ENCODE measurements at places on chromosomes 4 and X.

- no peak for DNase-seq
These were observed 74.9 kb upstream of the RAP2C start for GRCh38 chrX:132294192-132294591.

GRCh38 chrX:154774622-154775021 lies 12.0 kb downstream of the DKC1 start:
- DNase-seq = no peak

DNA sequence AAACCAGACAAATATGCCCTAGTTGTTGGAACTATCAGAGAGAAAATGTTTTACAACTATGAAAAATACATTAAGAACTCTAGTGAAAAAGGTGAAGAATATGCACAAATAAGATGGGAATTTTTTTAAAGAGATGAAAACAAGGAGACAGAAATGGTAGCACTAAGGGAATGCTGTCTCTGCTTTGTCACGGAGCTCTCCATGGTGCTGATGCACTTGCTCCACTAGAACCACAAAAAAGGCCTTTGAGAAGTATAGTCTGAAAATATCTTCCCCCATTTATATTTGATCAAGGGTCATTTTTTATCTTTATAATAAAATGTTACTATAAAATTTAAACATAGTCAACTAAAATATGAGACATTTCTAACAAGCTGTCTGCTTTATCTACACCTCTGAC lies 1655.5 kb upstream of the AGA start:
- no peak for DNase-seq

- no peak for DNase-seq
These were observed 11.1 kb downstream of the RASL11B start for GRCh38 chr4:52873191-52873590.

DNA sequence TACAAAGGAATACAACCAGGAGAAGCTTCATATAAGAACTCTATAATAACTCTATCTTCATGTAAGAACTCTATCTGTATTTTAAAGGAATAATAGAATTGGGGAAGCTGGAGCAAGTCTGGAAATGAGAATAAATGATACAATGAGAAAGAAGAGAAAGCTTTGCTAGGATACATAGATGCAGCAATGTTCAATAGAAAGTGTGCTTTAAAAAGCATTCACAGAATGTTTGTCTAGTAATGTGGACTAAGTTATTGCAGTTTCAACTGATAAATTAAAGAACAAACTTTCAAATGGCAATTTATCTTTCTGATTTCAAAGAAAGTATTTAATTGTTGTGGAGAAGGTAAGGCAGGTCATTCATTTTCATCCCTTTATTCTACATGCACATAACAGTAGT lies 104.9 kb downstream of the TTC29 start:
- no peak for DNase-seq

DNA sequence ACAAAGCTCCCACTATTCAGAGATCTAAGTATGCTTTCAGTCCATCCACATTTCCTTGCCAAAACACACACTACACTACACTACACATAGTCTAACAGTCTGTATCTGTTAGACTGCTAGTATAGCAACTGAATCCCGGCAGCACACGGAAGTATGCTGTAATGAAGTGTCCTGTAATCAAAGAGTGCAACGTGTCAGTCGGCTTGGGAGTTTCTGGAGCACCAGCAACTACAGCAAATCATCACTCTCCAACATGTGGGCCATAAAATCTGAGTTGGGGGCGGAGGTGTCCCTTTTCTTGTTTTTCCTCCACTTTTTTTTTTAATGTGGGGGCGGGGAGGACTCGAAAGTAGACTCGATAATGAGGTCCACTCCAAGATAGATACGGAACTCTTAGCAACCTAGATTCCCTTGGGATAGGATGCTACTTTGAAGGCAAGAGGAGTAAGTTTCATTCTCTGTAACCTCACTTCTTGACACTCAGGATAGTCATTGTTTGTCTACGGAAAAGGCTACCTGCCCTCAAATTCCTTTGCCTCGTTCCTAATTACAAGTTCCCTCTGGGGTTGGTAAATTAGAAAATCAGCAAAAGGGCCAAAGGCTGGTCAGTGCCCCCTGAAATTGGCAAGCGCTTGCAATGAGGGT lies 722 bp downstream of the SLC10A7 start:
- no peak for DNase-seq

DNA sequence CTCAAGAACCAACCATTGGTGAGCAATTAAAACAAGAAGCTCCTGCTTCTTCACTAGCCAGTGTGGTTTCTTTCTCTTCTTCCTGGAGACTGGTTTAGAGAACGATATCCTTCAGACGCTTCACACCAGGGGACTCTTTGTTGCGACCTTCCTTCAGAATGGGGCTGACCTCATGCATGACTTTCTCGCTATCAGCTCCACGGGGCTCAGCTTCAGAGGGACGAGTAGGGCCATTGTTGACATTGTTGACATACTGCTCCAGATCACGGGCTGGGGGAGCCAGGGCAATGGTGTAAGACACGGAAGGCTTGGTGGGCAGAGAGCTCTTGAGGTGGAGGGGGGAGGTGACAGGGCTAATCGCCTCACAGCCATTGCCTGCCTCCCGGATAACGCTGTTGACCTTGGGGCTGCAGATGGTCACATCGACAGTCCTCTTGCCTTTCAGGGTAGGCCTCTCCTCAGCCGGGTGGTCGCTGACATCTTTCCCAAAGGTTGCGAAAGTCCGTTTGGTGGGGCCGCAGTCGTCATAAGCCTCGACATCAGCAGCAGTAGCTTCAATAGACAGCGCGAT lies 113.8 kb downstream of the PCDH19 start:
- no peak for DNase-seq

- no peak for DNase-seq
These were observed 89.3 kb upstream of the MAML3 start for GRCh38 chr4:140243278-140243753.

- DNase-seq = no peak
These were observed 12.8 kb upstream of the SLITRK4 start for GRCh38 chrX:143648705-143649104.

GRCh38 chr4:132540797-132541196 lies 608.3 kb upstream of the PCDH10 start:
- no peak for DNase-seq

- no peak for DNase-seq
These were observed 1008.5 kb upstream of the LCORL start for GRCh38 chr4:19030048-19030447.

DNA sequence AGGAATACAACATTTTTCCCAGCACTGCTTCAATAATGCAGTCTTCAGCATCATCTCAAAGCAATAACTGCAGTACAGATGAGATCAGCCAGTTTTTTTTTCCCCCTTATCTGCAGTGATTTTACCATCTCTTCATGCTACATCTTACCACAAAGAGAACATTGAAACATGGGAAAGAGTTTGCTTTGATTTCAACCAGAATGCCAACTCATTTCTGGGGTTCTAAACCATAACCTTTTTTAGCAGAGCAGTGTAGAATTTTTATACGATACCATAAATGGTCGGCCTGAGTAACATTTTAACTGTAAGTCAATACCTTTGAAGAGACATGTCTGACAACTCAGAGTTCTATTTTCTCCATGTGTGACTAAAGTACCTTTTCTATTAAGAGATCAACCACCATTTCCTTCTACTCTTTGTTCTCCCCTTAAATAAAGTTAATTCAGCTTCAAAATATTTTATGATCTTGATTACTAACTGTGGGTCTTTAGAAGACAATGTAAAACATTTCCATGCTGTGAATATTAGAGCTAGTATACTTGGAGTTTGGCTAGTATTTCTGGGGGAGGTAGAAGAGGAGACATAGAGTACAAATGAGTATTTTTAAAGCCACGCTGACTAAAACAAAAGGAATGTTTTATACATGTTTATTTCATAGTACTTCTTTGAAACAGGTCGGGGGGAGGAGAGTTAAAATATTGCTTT lies 69.1 kb downstream of the TET2 start:
- no peak for DNase-seq

DNA sequence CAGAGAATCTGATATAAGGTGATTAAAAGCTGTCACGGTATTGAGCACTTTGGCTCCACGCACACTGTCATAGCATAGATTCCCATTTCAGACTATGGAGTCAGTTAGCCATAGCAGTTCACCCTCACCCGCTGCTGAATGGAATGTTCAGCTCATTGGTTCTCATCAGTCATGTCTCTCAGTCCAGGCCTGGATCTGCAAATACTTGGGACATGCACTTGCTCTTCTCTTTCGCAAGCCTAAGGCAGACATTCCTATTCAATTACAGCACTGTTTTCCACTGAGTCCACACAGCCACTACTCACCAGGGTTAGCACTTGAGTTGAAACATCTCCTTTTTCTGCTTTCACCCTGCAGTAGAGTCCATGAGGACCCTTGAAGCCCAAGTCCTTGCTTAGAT lies 30.6 kb upstream of the SCML1 start:
- no peak for DNase-seq

DNA sequence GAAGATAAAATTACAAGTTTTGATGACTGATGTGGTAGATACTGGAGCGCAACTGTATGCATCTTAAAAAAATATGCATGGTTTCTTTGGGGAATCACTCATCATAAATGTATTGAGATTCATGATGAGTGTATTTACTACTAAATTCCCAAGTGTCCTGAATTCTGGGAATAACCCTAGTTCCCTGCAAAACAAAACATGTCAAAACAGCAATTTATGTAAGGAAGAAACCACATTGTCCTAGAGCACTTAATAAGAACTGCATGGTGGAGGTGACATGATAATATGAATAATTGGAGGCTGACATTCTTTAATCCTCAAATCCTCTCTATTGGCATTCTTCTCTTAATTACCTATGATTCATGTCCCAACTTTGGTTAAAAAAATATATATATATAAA lies 1804.7 kb downstream of the STIM2 start:
- no peak for DNase-seq

GRCh38 chr4:5024673-5025072 lies 5.4 kb upstream of the CYTL1 start:
- DNase-seq = no peak

DNA sequence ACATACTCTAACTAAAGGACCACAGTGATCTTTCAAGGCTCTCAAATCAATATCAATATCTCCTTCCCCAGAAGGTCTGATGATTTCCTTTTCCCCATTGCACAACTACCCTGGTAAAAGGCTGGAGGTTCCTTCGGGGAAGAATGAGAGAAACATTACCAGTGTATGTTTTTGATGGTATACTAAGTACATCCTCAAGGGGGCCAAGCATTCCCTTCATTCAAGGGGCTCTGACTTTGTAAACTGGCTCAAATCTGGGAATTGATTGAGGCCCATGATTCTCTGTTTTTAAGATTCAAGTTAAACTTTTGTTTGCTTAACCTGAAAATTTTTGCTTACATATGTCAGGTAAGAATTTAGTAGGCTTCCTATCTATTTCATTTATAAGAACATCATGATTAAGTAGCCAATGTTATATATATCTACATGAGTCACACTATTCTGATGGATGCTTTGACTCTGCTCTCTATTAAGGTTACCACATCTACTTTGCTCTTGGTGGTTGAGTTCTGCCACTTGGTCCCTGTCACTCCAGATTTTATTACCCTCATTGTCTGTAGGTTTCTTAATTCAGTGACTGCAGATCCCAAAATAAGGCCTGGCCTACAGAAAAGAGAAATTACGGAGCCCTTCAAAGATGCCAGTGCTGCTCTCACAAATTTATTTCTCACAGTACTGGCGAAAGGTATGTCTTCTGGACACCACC lies 16.4 kb upstream of the GUCY1B1 start:
- no peak for DNase-seq

- no peak for DNase-seq
These were observed 541 bp downstream of the AIMP1 start for GRCh38 chr4:106316773-106317409.

DNA sequence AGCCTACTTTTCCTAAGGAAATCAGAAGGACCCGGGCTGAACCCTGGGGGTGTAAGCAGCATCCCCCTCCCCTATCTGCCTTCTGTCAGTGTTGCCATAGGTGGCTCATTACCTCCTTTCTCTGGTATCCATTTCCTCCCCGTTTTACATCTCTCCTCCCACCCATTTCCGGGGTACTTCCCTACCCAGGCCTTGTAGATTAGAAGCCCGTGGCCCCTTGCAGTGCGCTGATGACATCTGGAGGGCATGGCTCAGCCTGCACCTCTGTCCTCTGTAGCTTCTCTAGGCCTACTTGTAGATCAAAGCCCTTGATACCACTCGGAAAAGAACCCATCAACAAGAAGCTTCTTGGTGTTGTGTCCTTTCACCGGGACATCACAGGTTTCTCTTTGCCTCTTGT lies 71.8 kb downstream of the NBDY start:
- no peak for DNase-seq

DNA sequence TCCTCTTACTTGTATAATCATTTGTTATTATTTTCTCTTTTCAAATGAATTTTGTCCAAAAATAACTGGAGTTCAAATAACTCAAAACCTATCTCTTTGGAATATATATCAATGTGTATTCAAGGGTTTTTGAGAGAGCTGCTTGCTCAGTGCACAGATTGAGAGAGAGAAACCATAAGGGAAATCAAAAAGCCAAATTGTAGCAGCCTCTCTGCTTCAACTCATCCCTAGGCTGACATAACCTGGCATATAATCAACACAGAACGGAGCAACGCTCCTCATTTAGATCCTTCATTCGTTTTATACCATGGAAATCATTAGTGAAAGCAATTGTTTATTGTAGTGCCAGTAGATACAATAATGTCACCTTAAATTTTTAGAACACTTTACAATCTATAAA lies 1.8 kb upstream of the GPM6A start:
- DNase-seq = no peak

DNA sequence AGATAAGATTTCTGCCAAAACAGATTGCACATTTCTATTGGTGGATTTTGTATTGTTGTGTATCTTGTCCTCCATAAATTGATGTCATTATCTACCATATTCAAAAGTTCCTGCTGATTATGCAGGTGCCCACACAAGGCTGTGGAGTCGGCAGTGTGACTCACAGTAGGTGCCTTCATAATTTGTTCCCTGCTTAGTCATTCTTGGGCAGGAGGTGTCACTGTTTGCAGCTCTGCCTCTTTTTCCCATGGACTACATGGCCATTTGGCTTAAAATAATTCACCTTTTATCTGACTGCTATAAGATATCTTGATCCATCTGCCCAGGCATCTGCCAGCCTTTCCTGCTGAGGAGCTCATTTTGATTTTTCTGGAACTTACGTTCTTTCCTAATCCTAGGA lies 33.6 kb upstream of the ENPEP start:
- no peak for DNase-seq

DNA sequence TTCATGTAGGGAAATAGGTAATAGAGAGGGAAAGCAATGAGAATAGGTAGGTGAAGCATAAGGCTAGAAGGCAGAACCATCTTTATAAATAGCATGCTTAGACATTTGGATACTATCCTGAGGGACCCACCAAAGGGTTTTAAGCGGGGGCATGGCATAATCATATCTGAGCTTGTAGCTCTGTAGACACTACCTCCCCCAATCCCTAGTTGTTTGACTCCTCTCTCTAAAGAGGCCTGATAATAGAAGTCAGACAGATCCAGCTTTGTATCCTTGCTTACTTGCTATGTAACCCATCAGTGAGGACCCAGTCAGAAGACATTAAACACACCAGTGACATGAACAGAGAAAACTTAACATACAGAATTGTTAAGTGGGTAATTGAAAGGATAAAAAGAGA lies 58.7 kb downstream of the SCFD2 start:
- DNase-seq = no peak
